ENCODE measurements at places on chromosomes 7 and 10.

DNA sequence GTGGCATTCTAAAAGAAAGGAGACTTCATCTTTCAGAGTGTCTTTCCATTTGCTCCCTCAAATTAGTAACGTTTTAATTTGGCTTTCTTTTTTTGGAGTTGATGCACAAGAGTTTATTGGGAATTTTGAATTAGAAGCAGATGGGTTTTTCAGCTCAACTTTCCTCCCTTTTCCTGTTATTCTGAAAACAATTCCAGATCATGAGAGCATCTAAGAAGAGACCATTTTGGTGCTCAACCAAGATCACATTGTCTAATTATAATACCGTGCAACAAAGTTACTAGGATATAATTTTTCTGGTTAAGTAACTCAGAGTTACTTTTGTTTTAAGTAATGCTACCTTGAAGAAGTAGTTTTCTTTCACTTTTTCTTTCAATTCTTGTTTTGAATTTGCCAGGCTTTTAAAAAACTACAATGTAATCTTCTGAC is 396.6 kb upstream of the KLF6 start:
- DNase-seq = no peak

GRCh38 chr7:80722616-80723195 is 84.3 kb downstream of the CD36 start:
- no peak for DNase-seq

- DNase-seq = no peak
Measured at GRCh38 chr7:88437132-88437531, 130.4 kb upstream of the STEAP4 start.

- no peak for DNase-seq
Measured at GRCh38 chr10:8049045-8049864, 5.2 kb upstream of the GATA3 start.

- DNase-seq = peak; percentile 33
Measured at GRCh38 chr10:110525349-110526260, 27.9 kb downstream of the DUSP5 start.

Data from KBM-7 (cell line).